ENCODE measurements at places on chromosomes 6 and 20.

DNA sequence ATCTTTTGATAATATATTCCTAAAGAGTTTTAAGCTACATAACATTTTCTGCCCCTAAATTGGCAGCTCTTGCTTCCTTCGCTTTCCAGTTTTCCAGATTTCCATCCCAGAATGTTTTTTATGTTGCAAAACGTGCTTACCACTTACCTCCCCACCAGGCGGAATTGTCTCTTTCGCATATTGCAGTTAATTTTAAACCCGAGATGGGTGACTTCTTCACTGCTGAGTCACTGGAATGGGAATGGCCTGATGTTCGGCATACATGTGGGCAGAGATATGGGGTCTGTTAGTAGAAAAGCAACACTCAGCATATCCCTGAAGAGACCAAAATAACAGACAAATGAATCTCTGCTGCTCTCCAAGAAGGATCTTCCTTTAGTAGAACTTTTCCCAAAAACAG, 491.2 kb downstream of the PREX1 start:
- H3K27ac ChIP-seq = no peak overlapping the region
- H3K36me3 ChIP-seq = no peaks in the 10 kb centered on the region
- no peak overlapping the region for H3K4me3 ChIP-seq
- DNase-seq = no peak
- H3K4me1 ChIP-seq = peaks cover 6% of the 10 kb centered on the region
- peaks cover 6% of the 10 kb centered on the region for H3K27me3 ChIP-seq

DNA sequence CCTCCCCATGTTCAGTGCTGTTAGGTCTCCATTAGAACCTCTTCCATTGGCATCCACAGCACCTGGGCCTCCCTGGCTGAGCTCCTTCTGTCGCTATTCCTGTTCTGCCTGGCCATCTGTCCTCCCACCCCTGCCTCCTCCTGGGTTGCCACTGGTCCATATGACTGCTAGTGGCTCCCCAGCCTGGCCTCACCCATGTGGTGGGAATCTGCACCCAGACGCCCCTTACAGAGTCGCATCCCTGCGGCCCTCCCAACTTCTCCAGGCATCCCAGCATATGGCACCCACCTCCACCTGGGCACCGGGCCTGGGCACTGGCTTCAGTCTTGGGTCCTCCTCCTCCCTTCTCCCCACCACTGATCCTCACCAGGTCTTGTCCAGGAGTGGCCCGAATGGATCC, 7.7 kb downstream of the CDC25B start:
- no peaks in the 10 kb centered on the region for H3K36me3 ChIP-seq
- no peaks in the 10 kb centered on the region for H3K27me3 ChIP-seq
- DNase-seq = no peak
- H3K27ac ChIP-seq = no peak overlapping the region
- H3K4me3 ChIP-seq = no peak overlapping the region

- H3K27ac ChIP-seq = no peak overlapping the region
- no peak for DNase-seq
- H3K36me3 ChIP-seq = no peaks in the 10 kb centered on the region
- H3K4me1 ChIP-seq = peaks cover 2% of the 10 kb centered on the region
These were observed 306.1 kb downstream of the QKI start for GRCh38 chr6:163720460-163721235.

DNA sequence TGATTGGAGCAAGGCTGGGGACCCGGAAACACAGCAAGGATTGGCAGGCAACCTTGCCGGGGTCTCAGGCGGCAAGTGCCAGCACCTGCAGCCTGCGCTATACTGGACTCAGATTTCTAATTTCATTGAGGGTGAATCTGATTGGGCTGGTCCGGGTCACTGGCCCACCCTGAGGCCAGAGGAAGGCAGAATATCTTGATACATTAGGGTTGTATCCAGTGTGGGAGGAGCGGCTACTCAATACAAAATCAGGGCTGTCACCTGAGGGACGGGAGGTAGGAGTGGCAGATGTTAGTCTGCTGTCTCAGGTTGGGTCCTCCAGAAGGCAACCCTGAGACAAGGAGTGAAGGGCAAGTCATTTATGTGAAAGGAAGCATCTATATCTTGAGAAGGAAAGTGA, 40.7 kb downstream of the BFSP1 start:
- no peak overlapping the region for H3K4me3 ChIP-seq
- H3K36me3 ChIP-seq = no peaks in the 10 kb centered on the region
- H3K4me1 ChIP-seq = no peaks in the 10 kb centered on the region

GRCh38 chr20:48205786-48206185, 420.5 kb upstream of the SULF2 start:
- no peak overlapping the region for H3K27ac ChIP-seq
- no peak for DNase-seq
- H3K36me3 ChIP-seq = no peaks in the 10 kb centered on the region
- no peak overlapping the region for H3K4me3 ChIP-seq

GRCh38 chr20:31972471-31973021, 4.6 kb downstream of the XKR7 start:
- H3K27ac ChIP-seq = no peak overlapping the region
- peaks cover 4% of the 10 kb centered on the region for H3K27me3 ChIP-seq
- no peak for DNase-seq
- peaks cover 9% of the 10 kb centered on the region for H3K4me1 ChIP-seq
- H3K4me3 ChIP-seq = no peak overlapping the region

DNA sequence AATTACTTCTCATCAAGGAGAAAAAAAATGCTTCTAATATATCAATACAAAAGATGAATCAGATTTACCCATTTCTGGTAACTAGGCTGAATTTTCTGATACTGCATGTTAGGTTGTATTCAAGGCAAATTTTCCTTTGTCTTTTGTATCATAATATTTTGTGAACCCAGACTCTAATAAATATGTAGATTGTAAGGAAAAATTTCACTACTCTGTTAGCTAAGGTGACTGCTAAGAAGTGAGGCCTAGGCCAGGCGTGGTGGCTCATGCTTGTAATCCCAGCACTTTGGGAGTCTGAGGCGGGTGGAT, 12.7 kb downstream of the TP53INP2 start:
- peaks cover 22% of the 10 kb centered on the region for H3K4me1 ChIP-seq
- no peaks in the 10 kb centered on the region for H3K27me3 ChIP-seq
- H3K36me3 ChIP-seq = peaks cover 16% of the 10 kb centered on the region

DNA sequence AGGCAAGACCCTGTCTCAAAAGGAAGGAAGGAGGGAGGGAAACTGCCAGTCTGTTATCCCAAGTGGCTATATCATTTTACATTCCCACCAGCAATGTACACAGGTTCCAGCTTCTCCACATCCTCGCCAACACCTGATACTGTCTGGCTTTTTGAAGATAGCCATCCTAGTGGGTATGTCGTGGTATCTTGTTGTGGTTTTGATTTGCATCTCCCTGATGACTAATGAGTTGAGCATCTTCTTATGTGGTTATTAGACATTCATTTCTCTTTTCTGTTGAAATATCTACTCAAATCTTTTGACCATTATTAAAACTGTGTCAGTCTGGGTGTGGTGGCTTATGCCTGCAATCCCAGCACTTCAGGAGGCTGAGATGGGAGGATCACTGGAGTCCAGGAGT, 47.9 kb upstream of the ARID1B start:
- H3K27ac ChIP-seq = no peak overlapping the region
- H3K4me1 ChIP-seq = no peaks in the 10 kb centered on the region
- DNase-seq = no peak
- no peak overlapping the region for H3K4me3 ChIP-seq
- H3K27me3 ChIP-seq = no peaks in the 10 kb centered on the region

GRCh38 chr6:158452191-158452590, 107.7 kb upstream of the TMEM181 start:
- no peak overlapping the region for H3K27ac ChIP-seq
- H3K4me1 ChIP-seq = no peaks in the 10 kb centered on the region
- no peaks in the 10 kb centered on the region for H3K27me3 ChIP-seq
- H3K4me3 ChIP-seq = no peak overlapping the region
- peaks cover 34% of the 10 kb centered on the region for H3K36me3 ChIP-seq

DNA sequence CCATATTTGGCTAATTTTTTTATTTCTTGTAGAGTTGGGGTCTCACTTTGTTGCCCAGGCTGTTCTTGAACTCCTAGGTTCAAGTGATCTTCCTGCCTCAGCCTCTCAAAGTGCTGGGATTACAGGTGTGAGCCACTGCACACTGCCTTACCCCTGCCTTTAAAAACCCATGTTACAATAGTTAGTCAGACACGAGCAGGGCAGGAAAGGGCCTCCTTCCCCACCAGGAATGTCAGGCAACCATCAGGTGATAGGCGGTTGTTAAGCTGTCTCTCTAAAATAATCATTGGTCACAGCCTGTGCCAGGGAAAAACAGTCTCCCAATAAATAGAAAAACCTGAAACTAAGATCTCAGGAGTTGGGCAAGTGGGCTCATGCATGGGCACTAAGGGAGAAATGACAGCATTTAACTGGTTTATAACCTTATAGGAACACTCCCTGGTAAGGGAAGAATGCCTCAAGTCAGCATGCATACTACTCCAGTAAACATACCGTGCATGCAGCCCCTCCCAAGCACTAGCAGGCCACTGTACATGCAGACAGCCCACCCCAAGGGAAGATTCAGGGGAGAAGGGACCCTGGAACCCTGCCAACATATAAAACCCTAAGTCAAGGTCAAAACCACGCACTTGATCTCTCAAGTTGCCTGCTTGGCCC, 8.4 kb downstream of the OR2H2 start:
- H3K27me3 ChIP-seq = peaks cover 13% of the 10 kb centered on the region
- no peak overlapping the region for H3K27ac ChIP-seq
- DNase-seq = no peak
- no peaks in the 10 kb centered on the region for H3K4me1 ChIP-seq

DNA sequence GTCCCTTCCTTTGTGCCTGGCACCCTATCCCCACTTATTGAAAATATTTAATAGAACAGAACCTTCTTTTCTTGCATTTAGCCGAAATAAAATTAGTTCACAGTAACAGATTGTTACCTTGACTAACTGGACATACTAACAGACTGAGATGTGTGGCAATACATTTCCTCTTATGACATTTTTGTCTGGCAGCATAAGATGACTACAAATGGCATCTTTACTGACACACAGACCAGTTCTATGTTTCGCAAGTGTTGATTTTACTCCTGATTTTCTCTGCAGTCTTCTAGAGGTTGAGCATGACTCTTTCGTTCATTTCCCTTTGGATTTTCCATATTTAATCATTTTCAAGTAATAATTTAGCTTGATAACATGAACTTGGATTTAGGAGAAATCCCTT, 474.6 kb downstream of the CBLN4 start:
- no peak overlapping the region for H3K27ac ChIP-seq
- no peak overlapping the region for H3K4me3 ChIP-seq
- no peak for DNase-seq
- no peaks in the 10 kb centered on the region for H3K27me3 ChIP-seq

- no peak for DNase-seq
- H3K36me3 ChIP-seq = no peaks in the 10 kb centered on the region
- H3K27ac ChIP-seq = no peak overlapping the region
- no peaks in the 10 kb centered on the region for H3K27me3 ChIP-seq
- no peak overlapping the region for H3K4me3 ChIP-seq
These were observed 56.4 kb upstream of the RPS6KA2 start for GRCh38 chr6:166683477-166683876.

DNA sequence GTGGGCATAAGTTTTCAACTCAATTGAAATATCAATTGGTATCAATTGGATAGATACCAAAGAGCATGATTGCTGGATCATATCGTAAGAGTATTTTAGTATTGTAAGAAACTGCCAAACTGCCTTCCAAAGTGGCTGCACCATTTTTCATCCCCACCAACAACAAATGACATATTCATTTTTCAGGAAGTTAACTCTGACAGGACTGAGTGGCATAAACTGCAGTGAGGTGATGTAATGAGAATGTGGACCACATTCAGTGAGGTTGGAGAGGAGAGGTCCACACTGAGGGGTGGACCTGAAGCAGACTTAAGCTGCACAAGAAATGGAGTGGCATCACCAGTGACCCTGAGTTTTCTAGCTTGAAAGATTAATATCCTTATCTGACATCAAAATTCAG, 11.6 kb upstream of the CALHM6 start:
- no peaks in the 10 kb centered on the region for H3K27me3 ChIP-seq
- no peak overlapping the region for H3K27ac ChIP-seq
- H3K36me3 ChIP-seq = no peaks in the 10 kb centered on the region
- no peaks in the 10 kb centered on the region for H3K4me1 ChIP-seq
- no peak for DNase-seq
- H3K4me3 ChIP-seq = no peak overlapping the region

DNA sequence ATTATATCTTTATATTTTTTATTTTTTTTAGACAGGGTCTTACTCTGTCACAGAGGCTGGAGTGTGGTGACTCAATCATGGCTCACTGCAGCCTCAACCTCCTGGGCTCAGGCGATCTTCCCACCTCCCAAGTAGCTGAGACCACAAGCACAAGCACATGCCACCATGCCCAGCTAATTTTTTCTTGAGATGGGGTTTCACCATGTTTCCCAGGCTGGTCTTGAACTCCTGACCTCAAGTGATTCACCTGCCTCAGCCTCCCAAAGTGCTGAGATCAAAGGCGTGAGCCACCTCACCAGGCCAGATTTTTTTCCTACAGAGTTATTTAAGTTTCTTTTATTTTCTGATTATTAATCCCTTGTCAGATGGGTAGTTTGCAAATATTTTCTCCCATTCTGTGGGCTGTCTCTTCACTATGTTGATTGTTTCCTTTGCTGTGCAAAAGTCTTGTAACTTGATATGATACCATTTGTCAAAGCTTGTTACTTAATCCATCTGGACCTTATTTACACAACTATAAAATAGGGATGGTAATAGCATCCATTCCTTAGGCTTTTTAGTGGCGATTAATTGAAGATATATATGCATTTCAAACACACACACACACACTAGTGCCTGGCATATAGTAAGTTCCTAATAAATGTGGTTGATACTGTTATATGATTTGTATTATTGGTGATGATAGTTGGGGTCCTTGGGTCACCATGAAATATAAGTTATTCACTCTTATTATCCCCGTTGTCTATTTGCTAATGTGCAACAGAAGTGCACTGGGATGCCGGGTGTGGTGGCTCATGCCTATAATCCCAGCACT, 187.1 kb downstream of the BCAS1 start:
- no peaks in the 10 kb centered on the region for H3K36me3 ChIP-seq
- H3K27me3 ChIP-seq = no peaks in the 10 kb centered on the region
- H3K4me3 ChIP-seq = no peak overlapping the region
- no peak for DNase-seq

- H3K4me3 ChIP-seq = no peak overlapping the region
- H3K36me3 ChIP-seq = no peaks in the 10 kb centered on the region
- H3K27ac ChIP-seq = no peak overlapping the region
- DNase-seq = no peak
- no peaks in the 10 kb centered on the region for H3K27me3 ChIP-seq
These were observed 203.5 kb downstream of the KCNQ5 start for GRCh38 chr6:72825315-72825911.

GRCh38 chr6:4585682-4586468, 190.3 kb upstream of the CDYL start:
- H3K4me1 ChIP-seq = no peaks in the 10 kb centered on the region
- H3K36me3 ChIP-seq = no peaks in the 10 kb centered on the region
- H3K27me3 ChIP-seq = no peaks in the 10 kb centered on the region
- no peak overlapping the region for H3K4me3 ChIP-seq
- no peak for DNase-seq
